Natural killer cell treated with Interleukin-12 subunit alpha and Interleukin-12 subunit beta and Interleukin-15 and Interleukin-18, amount 100 ng/mL, for 72 hours (primary cell): ENCODE measurements at places on chromosomes 3 and 15. TPM values are rescaled to one million over a fixed set of nuclear protein-coding genes. Genes with fewer than 3 reads are reported as not detected.
A peak's percentile ranks its signal among the peaks of the same experiment; 100 is the strongest.

- H3K4me1 ChIP-seq: peaks cover 22% of the 10 kb centered on the region
- no peaks in the 10 kb centered on the region for H3K36me3 ChIP-seq
These were observed 403.2 kb downstream of the ZBTB20 start for GRCh38 chr3:114743746-114744485.

DNA sequence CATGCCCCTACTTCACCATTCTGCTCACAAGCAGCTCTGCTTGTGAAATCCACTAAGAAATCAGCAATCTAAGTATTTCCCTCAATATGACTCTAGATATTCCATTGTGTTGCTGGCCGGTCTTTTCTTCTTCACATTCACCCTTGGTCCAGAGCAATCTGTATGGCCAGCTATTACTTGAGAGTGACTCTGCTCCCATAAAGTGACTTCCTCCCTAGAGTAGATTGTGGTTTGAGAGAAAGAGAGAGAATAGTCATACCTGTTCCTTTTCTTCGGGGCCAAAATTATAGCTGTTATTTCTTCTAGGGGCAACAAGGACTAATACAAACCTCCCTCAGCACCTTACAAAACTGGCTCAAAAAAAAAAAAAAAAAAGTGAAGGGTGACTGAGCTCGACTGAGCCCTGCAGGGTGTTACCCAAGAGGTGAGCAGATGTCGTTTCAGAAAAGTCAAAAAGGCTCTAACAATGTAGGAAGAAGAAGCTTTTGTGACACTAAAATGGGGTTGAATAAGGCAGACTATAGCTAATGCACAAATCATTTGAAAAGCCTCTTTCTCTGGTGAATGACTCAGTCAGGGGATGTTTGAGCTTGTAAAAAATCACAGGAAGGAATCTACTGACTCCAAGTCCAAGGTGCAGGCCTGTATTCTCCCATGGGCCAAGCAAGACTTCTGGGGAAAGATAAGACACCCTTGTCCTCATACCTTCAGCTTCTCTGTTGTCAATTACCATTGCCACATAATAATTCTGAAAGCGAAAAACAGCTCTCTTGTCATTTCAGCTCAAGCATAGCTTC, 161.0 kb upstream of the SLC24A5 start:
- H3K4me3 ChIP-seq: no peak overlapping the region
- peaks cover 15% of the 10 kb centered on the region for H3K4me1 ChIP-seq
- H3K27me3 ChIP-seq: peaks cover 7% of the 10 kb centered on the region
- DNase-seq: no peak
- no peak overlapping the region for H3K27ac ChIP-seq

GRCh38 chr3:156818273-156818651, 7.9 kb upstream of the LEKR1 start:
- H3K27ac ChIP-seq: peak overlapping the region; percentile 95
- H3K4me1 ChIP-seq: peaks cover 24% of the 10 kb centered on the region
- no peaks in the 10 kb centered on the region for H3K36me3 ChIP-seq
- peak overlapping the region; percentile 95 for H3K4me3 ChIP-seq
- H3K27me3 ChIP-seq: no peaks in the 10 kb centered on the region
- DNase-seq: no peak

- no peak overlapping the region for H3K27ac ChIP-seq
- H3K27me3 ChIP-seq: peaks cover 44% of the 10 kb centered on the region
- H3K4me3 ChIP-seq: no peak overlapping the region
- H3K4me1 ChIP-seq: no peaks in the 10 kb centered on the region
- H3K36me3 ChIP-seq: no peaks in the 10 kb centered on the region
These were observed 145.2 kb downstream of the SSR3 start for GRCh38 chr3:156409694-156410093.

DNA sequence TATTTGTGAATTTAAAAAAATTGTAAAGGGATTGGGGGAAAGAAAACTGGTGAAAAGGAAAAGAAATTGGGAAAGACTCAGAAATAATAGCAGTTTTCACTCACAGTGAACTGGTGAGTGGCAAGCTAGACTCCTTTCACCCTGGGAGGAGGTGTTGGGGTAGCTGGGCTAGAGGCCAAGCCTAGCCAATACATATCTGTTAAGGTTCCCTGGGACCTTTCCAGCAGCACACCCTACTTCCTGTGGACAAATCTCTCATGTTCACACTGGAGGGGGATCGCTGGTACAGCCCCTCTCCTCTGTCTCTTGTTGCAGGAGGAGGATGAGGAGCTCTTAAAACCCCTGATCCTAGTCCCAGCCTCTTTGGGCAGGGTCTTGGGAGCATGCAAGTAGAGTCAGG, 3.7 kb upstream of the RPP25 start:
- no peaks in the 10 kb centered on the region for H3K36me3 ChIP-seq
- DNase-seq: no peak
- peaks cover 7% of the 10 kb centered on the region for H3K4me1 ChIP-seq
- H3K27ac ChIP-seq: no peak overlapping the region

GRCh38 chr3:169382309-169382708, 281.2 kb downstream of the MECOM start:
- H3K4me3 ChIP-seq: no peak overlapping the region
- no peak overlapping the region for H3K27ac ChIP-seq
- no peaks in the 10 kb centered on the region for H3K27me3 ChIP-seq
- no peak for DNase-seq

DNA sequence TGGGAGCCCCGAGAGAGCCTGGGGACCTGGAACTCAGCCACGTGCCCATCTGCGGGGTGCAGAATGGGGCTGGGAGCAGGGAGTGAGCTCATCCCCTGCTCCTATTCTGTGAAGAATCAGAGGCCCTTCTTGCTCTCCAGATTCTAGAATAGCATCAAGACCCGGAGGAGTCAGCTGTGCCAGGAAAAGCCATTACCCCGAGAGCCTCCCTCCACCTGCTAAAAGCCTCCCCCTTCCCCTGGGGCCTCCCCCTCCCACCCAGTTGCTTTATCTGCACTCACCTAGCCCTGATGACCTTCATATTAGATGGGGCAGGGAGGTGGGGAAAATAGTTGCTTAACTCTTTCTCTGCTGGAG, 23.1 kb downstream of the CCDC33 start:
- no peaks in the 10 kb centered on the region for H3K36me3 ChIP-seq
- H3K27ac ChIP-seq: no peak overlapping the region
- H3K4me1 ChIP-seq: peaks cover 3% of the 10 kb centered on the region
- DNase-seq: no peak
- peaks cover 10% of the 10 kb centered on the region for H3K27me3 ChIP-seq
- no peak overlapping the region for H3K4me3 ChIP-seq

DNA sequence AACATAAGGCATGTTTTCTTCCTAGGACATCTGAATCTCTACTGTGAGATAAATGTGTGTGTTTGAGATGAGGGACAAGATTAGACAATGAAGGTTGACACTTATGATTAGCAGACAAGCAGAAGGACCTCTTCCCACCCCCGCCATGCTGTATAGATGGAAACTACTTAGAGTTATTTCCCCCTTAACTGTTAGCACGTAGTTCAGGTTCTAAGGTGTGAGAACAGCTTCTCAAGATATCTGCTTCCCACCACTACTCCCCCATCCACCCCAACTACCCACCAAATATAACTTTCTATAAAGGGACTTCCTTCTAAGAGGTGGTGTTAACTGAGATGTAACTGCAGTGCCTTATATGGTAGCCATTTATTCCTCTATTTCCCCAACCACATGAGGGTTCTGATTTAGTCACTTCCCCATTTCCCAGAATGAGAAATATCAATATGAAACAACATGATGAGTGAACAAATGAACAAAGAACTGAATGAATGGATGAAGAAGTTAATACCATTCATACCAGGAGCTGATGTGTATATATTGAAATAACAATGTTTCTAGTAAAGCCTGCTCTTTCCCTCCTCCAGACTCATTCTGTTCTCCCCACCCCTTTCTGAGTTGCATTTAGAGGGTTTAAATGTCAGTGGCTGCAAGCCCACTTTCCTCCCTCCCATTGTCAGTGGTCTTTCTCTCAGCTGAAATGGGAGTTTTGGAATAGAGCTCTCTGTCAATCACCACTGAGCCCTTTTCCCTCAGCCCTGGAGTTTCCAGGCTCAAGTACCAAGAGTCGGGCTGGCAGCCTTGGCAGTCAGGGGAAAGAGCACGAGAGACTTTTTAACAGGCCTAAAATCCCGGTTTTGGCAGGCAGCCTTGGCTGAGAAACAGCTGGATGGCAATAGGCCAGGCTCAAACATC, 7.7 kb upstream of the RFTN1 start:
- H3K4me1 ChIP-seq: peaks cover 83% of the 10 kb centered on the region
- peak overlapping the region; percentile 69 for H3K4me3 ChIP-seq
- no peaks in the 10 kb centered on the region for H3K27me3 ChIP-seq
- peaks cover 37% of the 10 kb centered on the region for H3K36me3 ChIP-seq

DNA sequence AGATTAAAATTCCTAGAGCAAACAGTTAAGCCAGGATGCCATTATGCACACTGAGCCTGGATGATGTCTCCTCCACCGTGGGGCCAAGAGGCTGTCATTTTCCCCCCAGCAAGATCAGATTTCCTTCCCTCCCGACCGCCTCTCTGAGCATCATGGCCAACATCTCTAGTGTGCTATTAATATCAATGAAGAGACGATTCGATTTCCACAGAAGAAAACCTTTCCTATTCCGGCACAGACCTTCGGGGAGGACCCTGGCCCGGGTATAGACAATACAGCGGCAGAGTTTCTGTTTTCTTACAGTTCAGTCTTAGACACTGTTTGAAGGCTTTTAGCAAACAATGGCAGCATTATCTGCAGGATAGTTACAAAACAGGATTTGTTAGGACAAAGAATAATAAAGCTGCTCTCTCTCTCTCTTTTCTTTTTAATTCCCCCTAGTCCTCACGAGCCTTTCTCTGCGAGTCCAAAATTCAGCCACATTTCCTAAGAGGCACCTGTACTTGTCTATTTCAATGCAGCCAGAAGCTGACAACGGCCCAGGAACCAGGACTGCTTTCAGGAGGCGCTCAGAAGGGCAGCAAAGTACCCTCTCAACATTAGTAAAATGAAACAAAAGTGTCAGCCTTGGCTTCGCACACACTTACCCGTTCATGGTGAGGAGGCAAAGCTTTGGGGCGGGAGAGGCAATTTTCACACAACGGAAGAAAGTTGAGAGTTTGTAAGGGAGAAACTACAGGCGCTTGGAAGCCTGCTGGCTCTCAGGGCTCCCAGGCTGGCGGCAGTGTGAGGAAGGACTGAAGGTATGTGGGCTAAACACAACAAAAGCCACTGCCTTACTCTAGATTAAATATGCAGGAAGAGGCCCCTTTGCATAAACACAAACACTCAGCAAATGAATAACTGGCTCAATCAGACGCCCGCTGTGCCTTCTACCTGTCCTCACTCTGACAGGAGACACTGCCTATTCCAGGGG, 278.0 kb downstream of the FOXP1 start:
- peak overlapping the region; percentile 86 for H3K4me3 ChIP-seq
- no peak for DNase-seq
- no peaks in the 10 kb centered on the region for H3K36me3 ChIP-seq
- H3K4me1 ChIP-seq: peaks cover 67% of the 10 kb centered on the region
- no peaks in the 10 kb centered on the region for H3K27me3 ChIP-seq

DNA sequence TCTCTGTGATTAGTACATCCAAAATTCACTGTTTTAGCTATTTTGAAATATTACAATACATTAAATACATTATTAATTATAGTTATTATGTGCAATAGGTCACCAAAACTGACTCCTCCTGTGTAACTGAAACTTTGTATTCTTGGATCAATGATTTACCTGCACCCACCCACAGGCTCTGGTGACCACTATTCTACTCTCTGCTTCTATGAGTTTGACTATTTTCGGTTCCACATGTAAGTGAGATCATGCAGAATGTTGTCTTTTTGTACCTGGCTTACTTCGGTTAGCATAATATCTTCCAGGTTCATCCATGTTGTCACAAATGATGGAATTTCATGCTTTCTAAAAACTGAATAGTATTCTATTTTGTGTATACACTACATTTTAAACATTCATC, 43.8 kb downstream of the SLC2A2 start:
- no peaks in the 10 kb centered on the region for H3K4me1 ChIP-seq
- no peak overlapping the region for H3K4me3 ChIP-seq
- H3K36me3 ChIP-seq: no peaks in the 10 kb centered on the region
- DNase-seq: no peak
- peaks cover 37% of the 10 kb centered on the region for H3K27me3 ChIP-seq
- no peak overlapping the region for H3K27ac ChIP-seq

GRCh38 chr3:159664006-159664405, 324.6 kb upstream of the IL12A start:
- no peak overlapping the region for H3K4me3 ChIP-seq
- no peaks in the 10 kb centered on the region for H3K4me1 ChIP-seq
- no peak for DNase-seq
- no peak overlapping the region for H3K27ac ChIP-seq
- peaks cover 3% of the 10 kb centered on the region for H3K27me3 ChIP-seq
- H3K36me3 ChIP-seq: no peaks in the 10 kb centered on the region

UBR1 gene
- total RNA-seq: 59.4 TPM
